K562 (cell line): ENCODE measurements at places on chromosomes 3 and 15.
A peak's percentile ranks its signal among the peaks of the same experiment; 100 is the strongest.

- no peak for DNase-seq
Observed at GRCh38 chr3:194447657-194448056, 39.1 kb downstream of the ATP13A3 start.

DNA sequence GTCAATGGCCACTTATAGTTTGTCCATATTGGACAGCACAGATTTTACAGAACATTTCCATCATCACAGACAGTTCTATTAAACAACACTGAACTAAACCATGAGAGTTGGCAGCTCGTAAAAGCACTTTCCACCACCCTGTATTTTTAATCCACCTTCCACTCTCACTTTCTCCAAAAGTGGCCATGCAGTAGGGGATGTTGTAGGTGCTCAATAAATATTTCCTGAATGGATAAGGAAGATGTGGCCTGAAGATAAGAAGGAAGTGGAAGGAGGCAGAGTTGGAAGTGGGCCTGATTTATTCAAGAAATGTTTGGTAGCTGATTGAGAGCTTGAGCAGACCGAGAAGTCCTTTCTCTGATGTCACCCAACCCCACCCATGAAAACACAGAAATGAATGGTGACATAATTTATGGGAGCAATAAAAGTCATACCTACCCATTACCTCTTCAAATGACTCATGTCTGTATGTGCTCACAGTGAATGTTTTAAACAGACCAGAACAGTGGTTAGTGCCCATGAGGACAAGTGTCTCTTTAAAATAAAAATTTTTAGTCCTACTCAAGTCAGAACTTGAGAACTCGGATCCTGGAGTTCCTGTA is 39.6 kb upstream of the CTNNB1 start:
- no peak for DNase-seq

GRCh38 chr3:38646630-38647029 is 2.9 kb downstream of the SCN5A start:
- peak; percentile 74 for DNase-seq

DNA sequence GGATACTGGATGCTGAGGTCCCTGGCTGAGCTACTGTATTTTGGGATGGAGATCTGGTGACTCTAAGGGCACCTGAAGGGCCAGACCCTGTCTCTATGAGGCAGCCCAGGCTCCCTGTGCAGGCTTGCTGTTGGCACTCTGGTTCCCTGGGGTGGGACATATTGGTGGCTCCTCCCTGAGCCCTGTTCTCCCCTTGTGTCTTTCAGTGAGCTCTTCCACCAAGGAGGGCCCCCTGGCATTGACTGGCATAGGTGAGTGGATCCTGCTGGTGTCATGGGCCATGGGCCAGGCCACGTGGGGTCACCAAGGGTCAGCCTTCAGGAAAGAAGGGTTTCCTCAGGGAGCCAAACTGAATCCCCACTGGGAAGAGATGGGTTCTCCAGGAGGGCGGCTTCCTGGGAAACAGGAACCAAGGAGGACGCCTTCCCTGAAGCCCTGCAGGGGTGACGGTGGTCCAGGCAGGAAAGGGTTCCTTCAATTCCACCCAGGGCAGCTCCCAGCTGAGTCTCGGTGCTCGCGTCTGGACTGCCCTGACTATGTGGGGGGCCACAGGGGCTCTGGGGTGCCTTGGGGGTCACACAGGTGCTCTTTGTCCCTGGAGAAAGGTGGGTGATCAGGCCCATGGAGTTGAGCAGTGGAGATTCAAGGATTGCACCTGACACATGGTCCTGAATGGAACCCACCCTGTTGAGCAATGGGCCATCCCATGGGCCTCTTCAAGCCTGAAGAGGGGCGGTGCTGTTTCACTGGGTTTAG is 220.4 kb downstream of the SNRPN start:
- DNase-seq = no peak

DNA sequence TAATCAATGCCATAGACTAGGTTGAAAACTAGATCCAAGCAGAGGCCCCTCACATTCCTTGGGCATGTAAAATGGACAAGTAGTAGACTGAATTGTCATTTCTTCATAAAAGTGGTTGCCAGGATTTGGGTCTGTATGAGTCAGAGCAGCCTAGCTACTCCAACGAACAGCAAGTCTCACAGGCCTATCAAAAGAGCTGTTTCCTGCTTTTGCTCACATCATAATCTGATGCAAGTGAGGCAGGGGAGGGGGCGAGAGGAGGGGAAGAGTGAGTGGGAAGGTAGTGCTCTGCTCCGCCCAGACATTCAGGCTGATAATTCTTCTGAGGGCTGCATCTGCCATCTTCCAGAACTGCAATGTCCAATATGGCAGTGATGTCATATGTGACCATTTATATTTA is 228.9 kb upstream of the PRICKLE2 start:
- no peak for DNase-seq

- DNase-seq = no peak
Observed at GRCh38 chr15:32739522-32740063, 21.8 kb downstream of the GREM1 start.

DNA sequence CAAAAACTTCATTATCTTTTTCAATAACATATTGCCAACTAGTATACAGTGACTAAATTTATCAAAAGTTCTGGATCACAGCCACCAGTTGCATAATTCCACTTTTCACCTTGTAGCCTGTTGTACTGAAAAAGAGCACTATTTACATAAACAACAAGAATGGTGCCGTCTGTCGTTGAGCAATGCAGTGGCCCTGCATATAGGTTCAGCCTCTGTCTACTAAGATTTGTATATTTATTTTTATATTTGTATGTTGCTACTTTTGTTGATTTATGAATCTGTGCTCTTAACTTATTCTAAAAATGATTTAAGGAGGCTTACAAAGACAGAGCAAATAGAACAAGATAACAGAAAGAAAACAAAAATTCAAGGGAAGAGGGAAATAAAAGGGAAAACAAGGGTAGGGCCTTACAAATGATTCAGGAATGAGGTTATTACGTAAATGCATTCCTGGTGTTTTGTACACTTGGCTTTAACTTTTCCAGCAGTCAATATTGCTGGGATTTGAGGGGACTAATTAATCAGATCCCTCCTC is 257.6 kb upstream of the STT3B start:
- no peak for DNase-seq

DNA sequence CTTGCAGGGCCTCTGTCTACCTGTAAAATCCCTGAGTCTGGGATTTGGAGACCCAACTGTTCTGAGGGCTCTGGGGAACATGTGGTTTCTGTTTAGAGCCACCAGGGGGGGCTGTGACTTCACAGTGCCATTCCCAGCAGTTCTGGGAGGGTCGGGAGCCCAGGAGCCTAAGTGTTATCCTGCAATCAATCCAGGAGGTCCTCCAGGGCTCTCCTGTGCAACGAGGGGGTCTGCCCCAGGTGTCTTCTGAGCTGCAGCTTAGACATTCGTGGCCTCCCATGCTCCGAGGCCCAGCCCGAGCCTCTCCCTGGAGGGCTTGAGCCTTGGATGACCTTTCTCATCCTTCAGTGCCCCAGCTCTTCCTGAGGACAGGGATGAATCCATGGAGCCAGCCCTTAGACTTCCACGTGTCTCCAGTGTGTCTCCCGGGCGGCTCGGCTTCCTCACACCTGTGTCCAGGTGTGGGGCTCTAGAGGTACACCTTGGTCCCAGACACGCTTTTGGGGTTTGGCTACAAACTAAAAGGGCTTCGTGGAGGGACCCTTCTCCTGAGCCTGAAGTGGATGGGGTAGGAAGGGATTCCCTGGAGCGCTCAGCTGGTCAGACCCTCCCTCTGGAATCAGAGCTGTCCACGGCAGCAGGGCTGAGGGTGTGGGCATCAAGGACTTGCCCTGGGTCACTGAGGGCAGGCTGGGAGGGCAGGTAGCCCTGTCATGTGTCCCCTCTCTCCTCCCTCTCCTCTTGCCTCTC is 20.3 kb upstream of the ABTB1 start:
- peak; percentile 54 for DNase-seq

DNA sequence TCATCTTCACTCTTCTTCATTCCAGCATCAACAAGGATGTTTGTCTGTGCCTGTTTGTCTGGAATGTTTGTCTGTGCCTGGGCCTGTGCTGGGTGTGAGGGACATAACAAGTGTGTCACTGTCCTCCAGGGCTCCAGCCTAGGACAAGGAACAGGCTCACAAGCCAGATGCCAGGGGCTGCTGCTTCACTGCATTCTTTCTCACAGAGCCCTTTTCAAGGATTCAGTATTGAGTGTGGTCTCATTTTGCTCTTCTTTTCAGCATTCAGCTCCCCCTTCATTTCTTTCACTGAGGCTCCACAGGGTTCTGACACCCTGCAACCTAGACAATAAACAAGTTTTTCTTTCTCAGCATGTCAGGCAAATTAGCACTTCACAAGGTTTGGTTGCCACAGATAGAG is 43.6 kb upstream of the KY start:
- DNase-seq = no peak

DNA sequence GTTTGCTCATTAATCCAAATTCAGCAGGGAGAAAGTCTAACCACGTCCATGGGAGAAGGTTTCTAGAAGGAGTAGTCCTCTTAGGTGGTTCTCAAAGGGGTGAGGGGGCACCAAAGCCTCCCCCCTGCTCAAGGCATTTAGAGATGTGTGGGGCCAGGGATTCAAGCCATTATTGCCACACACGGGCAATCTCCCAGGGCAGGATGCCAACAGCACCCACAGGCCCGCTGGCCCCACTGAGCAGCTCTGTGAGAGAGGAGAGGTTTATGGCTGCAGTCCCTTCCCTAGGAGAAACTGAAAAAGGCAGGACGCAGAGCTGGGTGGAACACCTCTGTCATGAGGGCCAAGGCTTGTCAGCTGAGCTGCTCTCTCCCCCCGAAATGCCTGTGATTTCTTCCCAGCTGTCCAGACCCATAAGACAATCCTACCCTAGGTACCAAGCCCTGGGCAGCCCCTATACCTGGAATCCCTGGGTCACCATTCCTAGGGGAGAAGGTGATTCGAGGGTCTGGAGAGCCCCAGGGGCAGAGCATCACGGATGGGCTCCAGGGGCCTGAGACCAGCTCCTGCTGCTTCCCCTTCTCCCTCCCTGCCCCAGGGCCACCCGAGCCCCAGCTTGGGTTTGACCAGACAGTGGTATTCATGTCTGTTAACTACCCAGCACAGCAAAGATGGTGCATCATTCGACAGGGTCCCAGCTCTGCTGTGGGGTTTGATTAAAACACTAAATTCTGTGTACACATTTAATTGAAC is 39.0 kb downstream of the WHAMM start:
- DNase-seq = no peak

- no peak for DNase-seq
Observed at GRCh38 chr15:94069844-94070243, 161.5 kb upstream of the MCTP2 start.
